ENCODE measurements at places on chromosomes 7 and 10.
A peak's percentile ranks its signal among the peaks of the same experiment; 100 is the strongest.

GRCh38 chr10:27638071-27638750 is 107.4 kb downstream of the MKX start:
- no peak for DNase-seq

DNA sequence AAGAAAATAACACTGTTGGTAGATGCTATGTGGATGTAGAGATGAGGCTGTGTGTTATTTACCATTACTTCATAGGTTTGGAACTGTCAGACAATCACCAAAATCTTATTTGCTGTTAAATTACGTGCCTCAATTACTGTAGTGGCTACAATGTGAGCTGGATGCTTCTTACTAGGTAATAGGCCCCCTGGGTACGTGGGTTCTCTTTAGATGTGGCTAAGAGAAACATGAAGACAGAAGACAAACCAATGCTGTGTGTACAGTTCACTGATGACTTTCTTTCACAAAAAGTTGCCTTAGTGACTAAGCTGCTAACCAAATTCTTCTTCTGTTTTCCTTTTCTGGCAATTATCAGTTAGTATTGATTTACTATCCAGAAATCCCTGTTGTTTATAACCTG is 144.6 kb downstream of the SEMA3E start:
- DNase-seq, result no peak

DNA sequence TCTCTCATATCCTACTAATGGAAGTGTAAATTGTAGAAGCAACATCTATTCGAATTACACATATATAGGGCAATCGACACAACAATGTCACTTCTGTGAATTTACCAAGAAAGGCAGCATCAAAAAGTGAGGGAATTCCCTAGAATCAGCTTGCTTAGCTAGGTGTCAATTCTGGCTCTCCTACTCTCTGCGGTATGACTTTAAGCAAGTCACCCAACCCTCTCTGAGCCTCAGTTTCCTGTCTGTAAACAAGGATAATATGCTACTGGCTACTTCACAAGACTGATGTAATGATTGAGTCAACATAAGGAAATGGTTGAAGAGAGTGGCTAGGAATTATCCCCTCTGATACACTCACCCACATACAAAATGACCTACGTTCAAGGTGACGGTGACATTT is 19.4 kb downstream of the CCDC6 start:
- DNase-seq, result no peak

- no peak for DNase-seq
These were observed 88.4 kb downstream of the KIAA1549 start for GRCh38 chr7:138892812-138893211.

DNA sequence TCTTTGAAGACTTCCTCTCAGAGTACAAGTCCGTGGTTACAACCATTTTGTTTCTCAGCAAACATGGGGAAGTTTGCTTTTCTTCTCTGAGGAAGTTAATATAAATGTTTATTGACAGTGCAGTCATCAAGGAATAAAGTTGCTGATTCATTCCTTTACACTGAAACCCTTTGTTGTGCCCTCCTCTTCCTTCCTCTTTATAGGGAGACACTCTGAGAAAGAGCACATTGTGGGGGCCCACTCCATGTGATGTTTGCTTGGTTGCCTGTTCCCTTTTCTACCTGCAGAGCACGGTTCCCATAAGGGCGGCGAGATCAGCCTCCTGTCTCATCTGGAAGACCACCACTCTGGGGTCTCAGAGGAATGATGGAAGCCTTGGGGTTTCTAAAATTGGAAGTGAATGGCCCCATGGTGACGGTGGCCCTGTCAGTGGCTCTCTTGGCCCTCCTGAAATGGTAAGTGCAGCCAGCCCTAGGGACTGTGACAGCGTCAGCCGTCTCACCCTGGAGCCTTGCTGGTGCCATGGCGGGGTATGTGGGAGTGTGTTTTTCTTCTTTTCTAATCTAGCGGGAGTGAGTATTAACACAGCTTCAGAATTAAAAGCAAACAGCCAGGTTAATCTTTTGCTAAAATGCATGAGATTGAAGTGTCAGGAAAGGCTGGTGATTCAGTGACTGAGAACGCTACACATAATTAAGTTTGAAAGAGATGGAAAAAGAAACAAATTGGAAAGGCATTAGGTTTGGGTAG is at the start of gene TBXAS1:
Gene TBXAS1 (plus strand): TSS at position 240 of the 750 bp plus-strand sequence. CDS start 127 bp downstream, at position 367.
- no peak for DNase-seq

GRCh38 chr7:24713039-24713793 is 44.0 kb downstream of the GSDME start:
- no peak for DNase-seq

GRCh38 chr10:64546073-64546472 is 1024.9 kb downstream of the REEP3 start:
- no peak for DNase-seq

- DNase-seq, result no peak
These were observed 186.9 kb downstream of the SND1 start for GRCh38 chr7:127838816-127839415.

- no peak for DNase-seq
These were observed 92.9 kb upstream of the STK17A start for GRCh38 chr7:43490016-43490415.

DNA sequence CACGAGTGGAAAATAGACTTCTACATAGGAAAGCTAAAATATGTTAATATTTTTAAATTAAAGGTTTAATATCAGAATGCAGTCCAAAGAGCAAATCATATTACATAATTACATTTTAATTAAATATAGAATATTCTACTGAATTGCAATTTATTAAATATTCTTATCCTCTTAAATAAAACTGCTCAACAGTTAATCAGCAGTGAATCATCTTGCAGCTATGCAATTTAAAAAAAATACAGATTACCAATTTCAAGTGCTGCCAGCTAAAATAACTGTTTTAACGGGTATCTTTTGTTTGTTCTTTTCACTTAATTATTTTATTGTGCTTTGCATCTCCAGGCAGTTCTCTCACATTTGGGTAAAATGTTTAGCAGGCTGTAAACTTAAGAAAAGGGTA is 82.2 kb downstream of the ZNRF2 start:
- DNase-seq, result no peak

DNA sequence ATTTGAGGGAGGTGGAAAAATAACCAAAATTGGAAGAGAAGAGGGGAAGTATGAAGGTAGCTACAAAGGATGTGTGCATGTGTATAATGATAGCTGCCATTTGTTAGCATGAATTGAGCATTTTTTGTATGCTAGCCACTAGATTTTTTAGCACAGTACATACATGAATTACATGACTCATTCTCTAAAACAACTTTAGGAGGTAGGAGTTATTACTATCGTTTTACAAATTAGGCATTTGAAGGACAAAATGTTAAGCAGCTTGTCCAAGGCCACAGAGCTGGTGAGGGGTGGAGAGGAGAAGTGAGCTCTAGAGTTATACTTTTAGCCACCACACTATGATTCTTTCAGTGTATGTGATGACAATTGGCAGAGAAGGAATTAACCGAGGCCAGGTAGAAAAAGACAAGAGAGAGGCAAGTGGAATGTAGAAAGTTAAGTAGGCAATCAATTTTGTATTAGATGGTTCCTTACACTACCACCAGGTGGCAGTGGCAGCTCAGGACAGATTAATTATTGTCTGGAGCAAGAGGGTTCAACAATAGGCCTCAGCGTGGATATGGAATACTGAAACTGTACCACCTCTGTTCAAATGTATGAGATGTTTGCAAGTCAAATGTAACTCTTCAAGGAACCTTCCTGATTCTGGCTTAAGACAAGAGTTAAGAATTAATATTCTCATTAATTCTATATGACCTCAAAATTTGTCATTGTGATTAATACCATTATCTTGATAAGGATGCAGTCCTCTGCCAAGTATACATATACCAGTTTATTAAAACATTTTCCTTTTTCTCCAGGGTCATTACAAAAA is 128.0 kb downstream of the MBL2 start:
- no peak for DNase-seq

DNA sequence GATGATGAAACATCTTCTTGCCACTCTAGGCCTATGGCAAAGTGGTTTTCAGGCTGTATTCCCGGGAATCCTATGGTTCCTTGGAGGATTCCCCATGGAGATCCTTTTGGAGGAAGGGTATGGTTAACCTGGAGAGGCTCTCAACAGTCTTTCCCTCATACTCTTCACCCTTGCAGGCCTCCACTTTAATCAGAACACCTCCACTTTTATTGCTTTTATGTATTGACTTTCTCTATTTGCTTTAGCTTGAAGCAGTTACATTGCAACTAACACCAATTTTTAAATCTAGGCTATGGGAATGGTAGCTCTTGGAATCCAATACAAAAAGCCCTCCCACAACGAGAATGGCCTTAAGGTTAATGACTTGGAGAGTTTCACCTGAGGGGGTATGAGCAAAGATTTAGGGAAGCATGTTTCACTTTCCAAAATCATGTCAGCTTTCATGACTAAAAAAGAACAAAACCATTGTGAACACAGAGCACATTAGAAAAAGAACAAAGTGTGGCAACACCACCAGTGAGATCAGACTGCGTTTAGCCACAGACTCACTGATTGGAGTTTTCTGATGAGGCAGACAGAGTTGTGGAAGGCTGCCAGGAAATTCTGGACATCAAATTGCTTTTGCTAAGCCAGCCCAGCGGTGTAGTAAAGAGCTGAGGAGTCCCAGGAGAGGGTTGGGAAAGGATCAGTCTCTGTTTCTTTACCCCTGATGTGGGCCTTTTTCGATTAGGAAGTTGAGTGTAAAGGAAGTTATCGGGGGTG is 130.4 kb upstream of the BMPER start:
- DNase-seq, result peak; percentile 98

DNA sequence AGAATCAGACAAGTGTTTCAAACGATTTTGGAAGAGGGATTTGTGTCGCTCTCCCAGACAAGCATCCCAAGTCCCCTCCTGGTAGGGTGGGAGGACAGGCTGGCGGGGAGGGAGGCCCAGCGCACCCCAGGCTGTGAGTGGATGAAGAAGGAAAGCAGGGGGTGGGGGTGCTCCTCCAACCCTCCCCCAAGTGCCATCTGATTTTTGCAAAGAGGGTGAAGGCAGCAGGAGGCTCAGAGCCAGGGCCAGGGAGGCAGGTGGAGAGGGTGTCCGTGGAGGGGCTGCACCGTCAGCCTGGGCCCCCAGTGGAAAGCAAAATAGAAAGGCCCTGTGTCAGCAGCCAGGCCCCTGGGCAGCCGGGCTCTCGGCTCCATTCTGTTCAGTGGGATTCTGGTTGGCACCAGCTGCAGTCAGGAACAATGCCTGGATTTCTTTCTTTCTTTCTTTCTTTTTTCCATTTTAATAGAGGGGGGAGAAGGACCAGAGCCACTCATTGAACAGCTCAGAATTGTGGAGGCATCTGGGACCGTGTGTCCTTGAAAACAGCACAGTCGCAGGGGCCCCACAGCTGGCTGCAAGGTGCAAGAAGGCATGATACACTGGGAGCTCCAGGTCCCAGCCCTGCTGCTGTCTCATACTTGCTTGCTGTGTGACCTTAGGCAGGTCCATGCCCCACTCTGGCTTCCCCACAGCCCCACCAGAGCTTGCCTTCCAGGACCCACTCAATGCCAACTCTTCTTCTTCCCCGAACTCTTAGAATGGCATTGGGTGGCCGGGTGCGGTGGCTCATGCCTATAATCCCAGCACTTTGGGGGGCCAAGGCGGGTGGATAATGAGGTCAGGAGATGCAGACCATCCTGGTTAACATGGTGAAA is 7.1 kb upstream of the ZMIZ1 start:
- DNase-seq, result no peak

GRCh38 chr10:84659027-84659426 is 330.6 kb downstream of the CCSER2 start:
- DNase-seq, result no peak

DNA sequence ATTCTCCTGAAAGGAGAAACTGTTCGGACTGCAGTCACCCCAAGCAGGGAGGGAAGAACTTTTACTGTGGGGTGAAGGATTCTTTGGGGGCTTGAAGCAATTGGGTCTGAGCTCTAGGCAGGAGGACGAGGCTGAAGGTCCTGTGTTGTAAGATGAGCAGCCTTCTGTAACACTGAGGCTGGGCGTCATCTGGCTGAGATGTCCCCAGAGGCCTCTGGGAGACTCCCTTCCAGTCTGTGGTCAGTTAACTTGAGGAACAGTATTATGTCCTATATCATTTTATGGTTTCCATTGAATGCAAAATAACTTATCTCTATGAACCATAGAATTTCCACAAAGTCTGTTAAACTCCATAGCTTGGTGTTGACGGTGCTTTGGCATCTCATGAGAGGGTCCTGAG is 26.3 kb downstream of the FIGNL1 start:
- no peak for DNase-seq

GRCh38 chr7:99928994-99929729 is at the start of gene GJC3:
Gene GJC3 (minus strand): TSS chr7:99929620. CDS start chr7:99929620, 0 bp downstream.
- no peak for DNase-seq

GRCh38 chr10:120715171-120715570 is 136.0 kb upstream of the WDR11 start:
- no peak for DNase-seq

- no peak for DNase-seq
These were observed 619.2 kb upstream of the GALNT17 start for GRCh38 chr7:70512761-70513160.

DNA sequence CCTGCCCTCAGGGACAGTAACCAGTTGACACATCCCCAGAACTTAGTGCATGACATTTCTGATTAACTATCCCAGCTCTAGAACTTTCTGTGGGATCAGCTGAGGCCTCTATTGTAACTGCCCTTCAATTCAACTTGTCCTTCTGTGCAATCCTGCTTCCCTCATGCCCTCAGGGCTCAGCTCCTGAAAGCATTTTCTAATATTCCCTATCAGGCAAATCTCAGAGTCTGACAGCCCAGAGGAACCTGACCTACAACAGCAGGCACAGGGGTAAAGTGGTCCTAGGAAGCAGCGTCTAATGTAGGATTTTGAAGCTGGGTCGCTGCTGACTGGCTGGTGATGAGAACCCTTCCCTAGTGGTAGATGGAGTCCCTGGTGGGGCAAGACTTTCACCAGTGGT is 13.6 kb upstream of the STN1 start:
- DNase-seq, result no peak

DNA sequence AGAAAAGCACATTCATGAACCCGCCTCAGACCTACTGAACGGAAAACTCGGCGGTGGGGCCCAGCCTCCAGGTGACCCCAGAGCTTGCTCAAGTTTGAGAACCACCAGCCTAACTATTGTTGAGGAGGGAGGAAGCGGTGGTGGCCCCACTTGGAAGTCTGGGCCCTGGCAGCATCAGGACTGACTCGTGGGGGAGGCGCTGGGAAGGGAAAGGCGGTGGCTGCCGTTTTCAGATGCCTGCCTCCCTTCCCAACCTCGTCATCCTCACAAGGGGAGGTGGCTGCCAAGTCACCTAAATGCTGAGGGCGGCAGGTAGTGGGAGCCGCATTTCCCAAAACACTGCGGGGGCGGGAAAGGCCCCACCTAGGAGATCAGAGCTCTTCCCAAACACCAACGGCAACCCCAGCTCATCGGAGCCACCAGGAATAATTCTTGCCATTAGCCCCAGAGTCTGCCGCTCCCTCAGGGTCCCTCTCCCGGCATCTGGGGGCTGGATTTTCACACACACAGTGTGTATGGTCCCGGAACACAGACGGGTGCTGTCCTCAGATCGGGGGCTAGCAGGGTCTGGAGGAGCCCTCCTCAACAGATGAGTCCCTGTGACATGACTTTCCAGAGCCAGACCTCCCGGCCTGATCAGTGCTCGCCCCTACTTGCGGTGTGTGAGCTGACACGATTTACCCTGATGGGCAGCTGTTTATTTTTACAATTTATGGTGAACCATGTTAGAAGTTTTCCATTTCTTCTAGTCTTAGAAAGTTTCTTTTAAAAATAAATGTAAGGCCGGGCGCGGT is 31.3 kb downstream of the PRKAG2 start:
- DNase-seq, result no peak

- no peak for DNase-seq
These were observed 24.1 kb upstream of the CARD11 start for GRCh38 chr7:3067606-3068380.

Data from skeletal muscle cell (primary cell).